ENCODE measurements at places on chromosomes 5 and 9.

GRCh38 chr9:98240475-98240874, 15.0 kb downstream of the TBC1D2 start:
- no peak for DNase-seq

DNA sequence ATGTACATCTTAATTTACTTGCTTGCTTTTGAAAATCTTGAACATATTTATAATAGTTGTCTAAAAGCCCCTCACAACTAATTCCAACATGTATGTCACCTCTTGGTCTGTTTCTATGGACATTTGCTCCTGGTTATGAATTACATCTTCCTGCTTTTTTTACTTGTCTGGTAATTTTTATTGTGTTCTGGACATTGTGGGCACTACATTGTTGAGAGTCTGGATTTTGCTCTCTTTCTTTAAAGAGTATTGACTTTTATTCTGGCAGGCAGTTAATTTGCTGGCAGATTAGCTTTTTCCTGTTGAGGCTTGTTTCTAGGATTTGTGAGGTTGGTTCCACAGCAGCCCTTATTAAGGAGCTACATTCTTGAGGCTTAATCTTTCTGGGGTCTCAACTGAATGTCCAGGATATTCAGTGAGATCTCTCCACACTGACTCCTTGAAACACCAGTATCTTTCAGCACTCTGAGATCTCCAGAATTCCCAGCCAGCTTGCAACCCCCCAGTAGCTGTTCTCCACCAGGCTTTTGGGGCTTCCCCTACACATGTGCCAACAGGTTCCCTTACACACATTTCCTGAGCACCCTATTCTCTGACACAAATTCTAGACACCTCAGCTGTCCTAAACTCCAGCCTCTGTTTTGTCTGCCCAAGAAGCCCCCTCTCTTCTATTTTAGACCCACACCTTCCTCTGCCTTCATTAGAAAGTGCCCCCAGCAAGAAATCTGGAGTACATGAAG, 27.4 kb downstream of the KIAA1191 start:
- no peak for DNase-seq

- no peak for DNase-seq
These were observed 40.4 kb upstream of the GADD45G start for GRCh38 chr9:89564346-89564878.

DNA sequence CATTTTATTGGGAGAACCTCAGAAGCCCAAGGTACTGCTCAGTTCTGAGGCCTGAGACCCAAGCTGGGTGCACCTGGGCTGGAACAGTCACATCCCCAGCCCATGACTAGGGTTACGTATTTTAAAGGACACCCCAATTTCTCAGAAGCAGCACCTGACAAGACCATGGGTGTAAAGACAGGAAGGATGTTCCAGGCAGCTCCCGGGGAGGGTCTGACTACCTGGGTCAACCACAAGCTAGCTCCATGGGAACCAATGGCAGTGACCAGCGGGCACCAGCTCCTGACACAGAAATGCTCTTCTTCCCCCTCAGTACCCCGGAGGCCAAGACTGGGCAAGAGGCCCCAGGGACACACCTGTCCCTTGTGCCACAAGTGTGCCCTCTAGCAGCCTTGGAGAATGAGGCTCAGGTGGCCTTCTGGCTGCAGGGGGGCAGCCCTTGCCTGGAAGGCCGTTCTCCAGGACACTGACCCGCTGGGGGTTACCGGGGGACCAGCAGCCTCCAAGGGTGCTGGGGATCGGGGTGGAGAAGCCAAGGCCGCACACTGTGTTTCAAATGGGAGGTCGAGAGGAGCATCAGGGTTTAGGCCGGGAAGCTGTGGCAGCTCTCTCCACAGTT, 52.6 kb downstream of the IPPK start:
- no peak for DNase-seq

GRCh38 chr5:127426661-127427060, 90.8 kb upstream of the PRRC1 start:
- no peak for DNase-seq

GRCh38 chr5:127820910-127821553, 117.8 kb downstream of the CCDC192 start:
- no peak for DNase-seq

- peak; percentile 5 for DNase-seq
These were observed 36.8 kb downstream of the NDST1 start for GRCh38 chr5:150544611-150545219.

Data from activated CD8-positive, alpha-beta memory T cell treated with anti-CD3 and anti-CD28 coated beads for 4 hours (primary cell).